ENCODE measurements at places on chromosomes 1 and 21. TPM values are rescaled to one million over a fixed set of nuclear protein-coding genes. Genes with fewer than 3 reads are reported as not detected.
A peak's percentile ranks its signal among the peaks of the same experiment; 100 is the strongest.

DNA sequence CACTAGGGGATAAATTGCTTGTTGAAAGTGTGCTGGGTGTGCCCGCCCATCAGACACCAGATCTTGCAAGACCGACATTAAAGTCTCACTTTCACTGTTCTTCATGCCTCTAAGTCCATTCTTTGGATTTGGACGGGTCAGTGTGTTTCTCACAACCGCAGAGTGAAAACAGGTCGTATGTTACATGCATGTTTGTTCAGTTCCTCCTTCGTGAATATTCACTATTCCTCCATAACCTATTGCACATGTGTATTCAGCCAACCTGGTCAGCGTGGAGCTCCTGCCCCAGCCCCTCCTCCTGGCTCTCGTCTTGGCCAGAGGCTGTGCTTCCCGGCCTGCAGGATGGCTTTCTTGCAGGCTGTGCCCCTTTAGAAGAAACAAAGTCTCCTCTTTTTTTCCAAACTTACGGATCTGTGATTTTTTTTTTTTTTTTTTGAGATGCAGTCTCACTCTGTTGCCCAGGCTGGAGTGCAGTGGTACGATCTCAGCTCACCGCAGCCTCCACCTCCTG is 2.2 kb upstream of the KRTAP10-6 start:
- DNase-seq, result no peak

DNA sequence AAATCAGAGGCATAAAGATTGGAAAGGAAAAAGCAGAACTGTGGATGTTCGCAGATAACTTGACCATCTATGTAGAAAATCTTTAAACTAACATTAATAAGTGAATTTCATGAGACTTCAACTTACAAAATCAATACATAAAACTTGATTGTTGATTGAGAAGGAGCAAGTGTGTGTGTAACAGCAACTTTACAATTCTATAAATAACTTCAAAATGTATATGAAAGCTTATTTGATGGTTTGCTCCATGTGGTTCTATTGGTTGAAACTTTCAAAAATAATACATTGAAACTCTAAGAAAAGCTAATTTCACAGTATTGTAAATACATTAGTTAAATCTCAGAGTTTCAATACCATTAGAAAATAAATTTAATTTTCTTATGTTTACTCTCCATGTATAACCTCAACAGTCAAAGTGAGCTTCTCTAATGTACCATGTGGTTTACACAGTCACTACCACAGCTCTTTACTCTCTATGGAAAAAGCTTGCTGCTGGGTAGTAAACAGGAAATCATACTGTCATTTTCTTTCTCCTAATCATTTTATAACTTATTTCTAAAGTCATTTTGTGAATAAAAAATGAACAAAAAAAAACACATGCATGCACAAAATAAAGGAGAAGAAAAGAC is 12.0 kb downstream of the AKT3 start:
- peak; percentile 30 for DNase-seq

DNA sequence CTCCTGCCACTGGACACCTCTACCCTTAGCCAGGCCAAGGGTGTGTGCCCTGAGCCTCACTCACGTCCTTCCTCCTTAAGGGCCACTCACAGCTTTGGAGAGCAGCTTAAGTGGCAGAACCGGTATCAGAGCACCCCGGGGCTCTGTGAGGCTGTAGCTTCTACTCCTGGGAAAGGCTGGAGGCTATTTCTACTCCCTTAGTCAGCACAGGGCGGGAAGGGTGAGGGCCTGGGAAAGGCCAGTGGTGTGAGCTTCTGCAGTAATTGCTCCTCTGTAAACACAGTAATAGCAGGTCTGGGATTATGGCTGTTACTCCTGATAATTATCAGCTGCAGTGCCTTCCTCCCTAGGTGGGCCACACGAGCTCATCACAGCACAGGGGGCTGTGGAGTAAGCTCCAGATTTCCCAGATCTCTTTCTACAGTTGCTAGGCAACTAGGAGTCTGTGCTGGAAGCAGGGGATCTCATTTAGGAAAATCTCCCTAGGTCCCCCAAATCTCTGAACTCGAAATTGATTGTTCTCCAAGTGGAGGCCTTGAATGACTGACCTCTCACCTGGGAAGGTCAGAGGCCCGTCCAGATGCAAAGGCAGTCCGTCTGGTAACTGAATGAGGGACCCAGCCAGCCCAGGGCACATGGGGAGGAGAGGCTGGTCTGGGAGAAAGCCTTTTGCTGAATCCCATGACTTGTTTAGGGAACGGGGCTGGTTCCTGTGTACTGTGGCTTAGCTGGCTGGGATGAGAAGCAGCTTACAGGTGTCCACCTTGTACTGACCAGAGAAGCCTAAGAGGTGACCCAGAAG is 29.3 kb downstream of the IER5 start:
- DNase-seq, result no peak

DNA sequence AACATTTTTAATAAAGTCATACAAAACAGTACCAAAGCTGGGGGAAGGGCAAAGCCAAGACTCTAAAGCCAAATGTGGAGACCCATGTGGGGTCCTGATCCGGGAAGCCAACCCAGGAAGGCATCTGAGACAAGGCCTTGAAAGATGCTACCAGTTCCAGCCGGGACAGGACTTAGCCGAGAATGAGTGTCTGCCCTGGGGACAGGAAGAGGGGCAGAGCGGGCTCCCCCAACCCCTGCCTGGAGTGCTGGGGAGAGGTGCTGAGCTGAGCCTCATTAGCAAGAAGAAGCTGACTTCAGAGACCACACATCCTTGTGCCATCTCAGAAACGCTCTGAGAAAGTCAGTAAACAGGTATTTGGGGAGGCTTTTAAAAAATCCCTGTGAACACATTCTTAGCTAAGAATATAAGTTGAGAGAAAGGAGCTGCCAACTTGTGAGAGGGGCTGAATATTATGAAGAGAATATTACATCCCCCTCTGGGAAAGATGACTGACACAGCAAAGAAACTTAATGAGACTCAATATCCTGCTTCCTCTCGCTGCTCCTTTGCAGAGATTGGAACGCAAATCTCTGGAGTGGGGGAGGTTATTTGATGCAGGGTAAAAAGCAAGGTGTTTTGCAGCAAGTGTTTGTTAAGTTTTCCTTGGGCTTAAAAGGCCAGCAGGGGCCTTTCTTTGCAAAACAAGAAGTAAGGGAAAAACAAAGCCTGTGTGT is 103.3 kb upstream of the KCND3 start:
- no peak for DNase-seq

GRCh38 chr1:103387898-103388297 is 137.6 kb upstream of the RNPC3 start:
- DNase-seq, result no peak

The CNTN2 gene
- total RNA-seq, result not detected

The MANEAL gene
- 1.6 TPM for total RNA-seq

The RNF207 gene
- 2.4 TPM for total RNA-seq

Measured in lung microvascular endothelial cell (primary cell).